NCI-H187 (cell line): ENCODE measurements at places on chromosomes 2 and 18.
A peak's percentile ranks its signal among the peaks of the same experiment; 100 is the strongest.

DNA sequence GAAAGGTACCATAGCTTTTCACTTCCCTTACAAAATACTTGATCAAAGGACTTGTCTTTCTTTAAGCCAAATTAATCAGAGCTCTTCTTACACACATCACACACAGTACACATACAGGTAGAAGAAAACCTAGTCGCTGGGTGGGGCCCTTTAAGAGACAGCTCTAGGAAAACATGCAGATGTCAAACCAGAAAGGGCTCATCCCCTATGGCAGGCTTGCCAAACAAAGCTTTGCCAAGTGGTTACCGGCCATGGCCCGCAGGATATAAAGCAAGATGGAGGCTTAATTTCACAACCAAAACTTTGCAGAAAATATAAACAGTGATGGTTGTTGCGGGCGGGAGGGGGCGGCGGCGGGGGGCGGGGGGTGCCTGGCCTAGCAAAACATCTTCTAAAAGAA lies 2156.0 kb upstream of the PIK3C3 start:
- peak; percentile 7 for DNase-seq

DNA sequence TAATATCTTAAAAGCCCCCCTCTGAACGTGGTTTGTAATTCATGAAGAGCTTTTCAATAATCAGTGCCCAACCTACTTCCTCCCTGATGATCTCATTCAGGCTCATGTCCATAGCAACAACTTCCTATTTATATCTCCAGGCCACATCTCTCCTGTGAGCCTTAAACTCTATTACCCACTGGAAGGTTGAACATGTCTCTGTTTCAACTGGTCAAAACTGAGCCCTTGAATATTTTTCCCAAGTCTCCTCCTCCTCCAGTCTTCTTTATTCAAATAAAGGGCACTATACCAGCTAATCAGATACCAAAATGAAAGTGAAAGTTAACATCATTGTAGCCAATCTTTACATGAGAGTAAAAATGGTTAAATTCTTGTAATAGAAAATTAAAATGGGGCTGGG lies 63.7 kb upstream of the ITGA4 start:
- no peak for DNase-seq

- no peak for DNase-seq
These were observed 34.0 kb downstream of the KANSL3 start for GRCh38 chr2:96604104-96604503.

DNA sequence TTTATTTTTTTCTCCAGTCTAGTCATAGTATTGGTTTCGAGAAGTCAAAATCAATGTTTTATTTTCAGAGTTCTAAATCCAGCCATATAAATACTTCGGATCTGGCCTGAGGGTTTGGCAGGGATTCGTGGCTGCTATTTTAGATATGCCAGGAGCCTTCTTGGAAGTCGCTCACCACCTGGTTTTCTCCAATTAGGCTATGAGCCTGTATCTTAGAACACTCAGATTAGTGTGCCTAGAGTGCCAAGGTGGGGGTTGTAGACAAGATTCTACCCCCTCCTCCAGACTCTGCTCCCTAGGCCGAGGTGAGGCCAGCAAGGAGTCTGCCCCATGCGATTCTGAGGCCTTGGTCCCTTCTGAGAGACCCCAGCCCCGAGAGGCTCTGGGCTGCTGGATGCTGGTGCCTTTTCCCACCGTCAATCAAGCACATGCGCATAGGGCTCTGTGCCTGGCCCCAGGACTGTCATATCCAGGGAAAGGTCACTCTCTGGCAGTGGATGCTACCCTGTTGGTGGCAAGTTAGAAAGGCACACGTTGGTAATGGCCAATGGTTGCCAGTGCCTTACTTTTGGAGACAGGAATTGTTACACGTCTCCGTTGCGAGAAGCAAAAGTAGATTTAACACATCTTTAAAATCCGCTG lies 197.1 kb downstream of the AGAP1 start:
- no peak for DNase-seq

GRCh38 chr2:287911-288757 lies at the start of gene ALKAL2:
ALKAL2 (minus strand) TSS chr2:288091; CDS start chr2:287835, 256 bp downstream.
- DNase-seq: no peak

- no peak for DNase-seq
These were observed 179.0 kb upstream of the DDX18 start for GRCh38 chr2:117635481-117635880.

DNA sequence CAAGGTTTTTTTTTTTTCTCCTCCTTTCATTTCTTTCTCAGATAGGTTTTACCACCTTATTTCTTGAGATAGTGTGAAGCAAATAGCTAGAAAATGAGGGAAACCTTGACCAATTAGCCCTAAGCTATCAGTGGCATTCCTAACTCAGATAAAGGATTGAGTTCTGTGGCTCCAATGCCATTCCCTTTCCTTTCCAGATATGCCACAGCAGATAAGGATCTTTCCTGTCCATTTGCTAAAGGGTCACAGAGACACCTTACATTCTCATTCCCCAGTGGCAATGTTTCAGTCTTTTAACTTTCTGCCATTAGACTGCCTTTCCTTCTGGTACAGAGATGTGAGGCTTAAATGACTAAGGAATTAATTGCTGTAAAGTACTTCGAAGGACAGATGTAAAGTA lies 81.7 kb downstream of the MGAT5 start:
- no peak for DNase-seq

GRCh38 chr2:113192459-113193100 lies 18.8 kb downstream of the PSD4 start:
- no peak for DNase-seq

GRCh38 chr18:75422341-75422910 lies 5.1 kb downstream of the SMIM21 start:
- no peak for DNase-seq

GRCh38 chr18:59820663-59821062 lies 79.1 kb upstream of the PMAIP1 start:
- DNase-seq: no peak

GRCh38 chr2:41896186-41896846 lies 151.5 kb upstream of the PKDCC start:
- no peak for DNase-seq

GRCh38 chr2:155727187-155727895 lies 605.2 kb downstream of the NR4A2 start:
- no peak for DNase-seq

DNA sequence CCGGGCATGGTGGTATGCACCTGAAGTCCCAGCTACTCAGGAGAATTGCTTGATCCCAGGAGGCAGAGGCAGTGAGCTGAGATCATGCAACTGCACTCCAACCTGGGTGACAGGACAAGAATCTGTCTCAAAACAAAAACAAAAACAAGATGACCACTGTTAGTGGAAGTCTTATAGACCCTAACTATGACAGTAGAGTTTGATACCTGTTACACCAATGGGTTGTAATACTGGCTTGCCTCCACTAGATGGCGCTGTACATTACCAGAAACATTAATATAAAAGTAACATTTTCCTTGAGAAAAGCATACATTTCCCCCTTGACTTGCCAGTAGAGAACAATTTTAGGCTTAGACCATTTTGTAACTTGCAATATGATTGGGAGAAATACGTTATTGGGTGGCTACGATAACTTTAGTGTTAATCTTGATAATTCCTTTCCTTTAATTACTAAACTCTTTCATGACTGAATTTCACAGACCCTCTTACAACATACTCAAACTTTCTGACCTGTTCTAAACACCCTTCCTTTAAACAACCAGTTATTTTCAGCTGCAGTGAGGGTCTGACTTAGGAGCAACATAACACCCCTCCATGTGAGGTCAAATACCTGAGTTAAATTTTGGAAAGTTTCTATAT lies 19.5 kb downstream of the SLC25A52 start:
- no peak for DNase-seq

DNA sequence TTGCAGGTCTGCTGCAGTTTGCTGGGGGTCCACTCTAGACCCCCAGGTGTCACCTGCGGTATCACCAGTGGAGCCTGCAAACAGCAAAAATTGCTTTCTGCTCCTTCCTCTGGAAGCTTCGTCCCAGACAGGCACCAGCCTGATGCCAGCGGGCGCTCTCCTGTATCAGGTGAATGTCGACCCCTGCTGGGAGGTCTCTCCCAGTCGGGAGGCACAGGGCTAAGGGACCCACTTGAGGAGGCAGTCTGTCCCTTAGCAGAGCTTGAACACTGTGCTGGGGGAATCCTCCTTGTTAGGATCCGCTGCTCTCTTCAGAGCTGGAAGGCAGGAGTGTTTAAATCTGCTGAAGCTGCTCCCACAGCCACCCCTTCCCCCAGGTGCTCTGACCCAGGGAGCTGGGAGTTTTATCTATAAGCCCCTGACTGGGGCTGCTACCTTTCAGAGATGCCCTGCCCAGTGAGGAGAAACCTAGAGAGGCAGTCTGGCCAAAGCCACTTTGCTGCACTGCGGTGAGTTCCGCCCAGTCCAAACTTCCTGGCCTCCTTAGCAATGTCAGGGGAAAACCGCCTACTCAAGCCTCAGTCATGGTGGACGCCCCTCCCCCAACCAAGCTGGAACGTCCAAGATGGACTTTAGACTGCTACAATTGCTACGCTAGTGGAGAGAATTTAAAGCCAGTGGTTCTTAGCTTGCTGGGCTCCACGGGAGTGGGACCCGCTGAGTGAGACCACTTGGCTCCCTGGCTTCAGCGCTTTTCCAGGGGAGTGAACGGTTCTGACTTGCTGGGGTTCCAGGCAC lies 652.5 kb downstream of the KCNJ3 start:
- DNase-seq: no peak

GRCh38 chr18:64202210-64202836 lies 53.4 kb upstream of the LINC00305 start:
- no peak for DNase-seq

- no peak for DNase-seq
These were observed 189.9 kb upstream of the COL3A1 start for GRCh38 chr2:188784269-188784762.

GRCh38 chr2:231052494-231053451 lies 3.9 kb upstream of the PSMD1 start:
- DNase-seq: peak; percentile 32
